ENCODE measurements at places on chromosomes 4 and X.

- H3K27ac ChIP-seq, result no peak overlapping the region
- no peaks in the 10 kb centered on the region for H3K36me3 ChIP-seq
- no peaks in the 10 kb centered on the region for H3K4me1 ChIP-seq
Measured at GRCh38 chrX:21131786-21132185, 242.4 kb upstream of the CNKSR2 start.

- peaks cover 6% of the 10 kb centered on the region for H3K4me1 ChIP-seq
- no peak overlapping the region for H3K27ac ChIP-seq
- no peak for DNase-seq
- H3K27me3 ChIP-seq, result no peaks in the 10 kb centered on the region
Measured at GRCh38 chr4:8920969-8921368, 49.3 kb upstream of the HMX1 start.

DNA sequence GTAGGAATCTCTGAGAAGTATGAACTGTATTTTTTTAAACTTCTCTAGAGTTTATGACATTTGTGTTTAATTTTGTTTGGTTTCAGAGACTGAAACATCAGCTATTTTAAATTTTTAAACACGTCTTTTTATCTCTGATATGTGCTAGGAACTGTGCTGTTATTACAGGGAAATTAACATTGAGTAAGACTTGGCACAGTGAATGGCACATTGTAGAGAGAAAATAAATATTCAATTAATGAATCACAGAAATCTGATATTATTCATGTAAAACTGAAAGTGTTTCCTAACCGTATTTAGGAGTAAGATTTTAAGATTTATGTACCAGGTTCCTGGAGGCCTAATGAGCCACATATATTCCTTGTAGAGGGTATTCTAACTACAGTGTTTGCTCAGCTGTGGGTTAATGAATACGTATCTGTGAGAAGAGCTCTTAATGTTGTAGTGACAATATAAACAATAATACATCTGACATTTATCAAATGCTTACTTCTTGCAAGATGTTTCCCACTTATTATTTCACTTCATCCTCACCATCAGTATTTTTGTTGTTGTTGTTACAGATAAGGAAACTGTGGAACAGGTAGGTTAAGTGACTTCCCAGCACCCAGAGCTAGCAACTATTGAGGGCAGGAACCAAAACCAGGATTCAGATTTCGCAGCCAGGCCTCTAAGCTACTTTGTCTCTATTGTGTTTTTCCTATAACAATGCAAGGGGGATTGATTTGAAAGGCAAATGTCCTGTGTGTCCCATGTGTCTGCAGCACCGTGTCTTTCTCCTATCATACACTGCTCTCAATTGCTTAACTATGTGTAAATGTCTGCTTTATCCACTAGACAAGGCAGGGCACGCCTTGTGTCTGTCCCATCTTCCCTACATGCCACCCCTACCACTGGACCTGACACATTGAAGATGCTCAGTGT is 121.1 kb upstream of the FAM9C start:
- no peak overlapping the region for H3K4me3 ChIP-seq
- no peak for DNase-seq
- peaks cover 17% of the 10 kb centered on the region for H3K4me1 ChIP-seq
- no peaks in the 10 kb centered on the region for H3K36me3 ChIP-seq
- no peak overlapping the region for H3K27ac ChIP-seq

DNA sequence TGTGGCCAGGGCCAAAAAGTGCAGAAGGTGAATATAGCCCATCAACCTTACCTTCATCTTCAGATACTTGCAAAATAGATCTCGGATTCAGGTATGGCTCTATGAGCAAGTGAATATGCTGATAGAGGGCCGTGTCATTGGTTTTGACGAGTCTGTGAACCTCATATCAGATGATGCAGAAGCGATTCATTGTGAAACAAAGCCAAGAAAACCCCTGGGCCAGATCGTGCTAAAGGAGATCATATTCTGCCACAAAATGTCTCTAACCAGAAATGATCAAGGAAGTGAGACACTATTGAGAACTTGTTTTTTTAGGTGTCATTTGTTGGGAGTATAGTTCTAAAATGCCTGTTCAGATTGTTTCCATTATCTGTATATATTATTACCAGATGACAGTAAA is 48.3 kb downstream of the PDK3 start:
- DNase-seq, result no peak
- no peak overlapping the region for H3K27ac ChIP-seq
- no peaks in the 10 kb centered on the region for H3K4me1 ChIP-seq
- no peaks in the 10 kb centered on the region for H3K36me3 ChIP-seq
- no peak overlapping the region for H3K4me3 ChIP-seq

DNA sequence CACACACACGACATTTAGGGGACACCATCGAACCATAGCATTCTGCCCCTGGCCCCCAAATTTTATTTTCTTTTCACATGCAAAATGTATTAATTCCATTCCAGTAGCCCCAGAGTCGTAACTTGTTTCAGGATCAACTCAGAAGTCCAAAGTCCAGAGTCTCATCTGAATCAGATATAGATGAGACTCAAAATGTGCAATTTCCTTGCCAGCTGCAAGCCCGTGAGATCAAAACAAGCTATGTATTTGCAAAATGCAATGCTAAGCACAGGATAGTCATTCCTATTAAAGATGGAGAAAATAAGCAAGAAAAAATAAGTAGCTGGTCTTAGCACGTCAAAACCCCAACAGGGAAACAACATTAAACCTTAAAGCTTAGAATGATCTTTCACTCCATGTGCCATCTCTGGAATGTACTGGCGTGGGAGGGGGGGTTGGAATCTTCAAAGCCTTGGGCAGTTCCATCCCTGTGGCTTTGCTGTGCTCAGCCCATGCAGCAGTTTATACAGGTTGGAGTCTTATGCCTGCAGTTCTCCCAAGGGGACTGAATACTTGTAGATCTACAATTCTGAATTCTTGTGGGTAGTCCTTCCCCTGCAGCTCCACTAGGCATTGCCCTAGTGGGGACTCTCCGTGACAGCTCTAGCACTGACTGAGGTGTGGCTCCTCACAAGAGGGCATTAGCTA is 47.7 kb upstream of the SYTL5 start:
- DNase-seq, result no peak
- H3K36me3 ChIP-seq, result no peaks in the 10 kb centered on the region
- no peaks in the 10 kb centered on the region for H3K27me3 ChIP-seq
- H3K4me3 ChIP-seq, result no peak overlapping the region
- no peak overlapping the region for H3K27ac ChIP-seq

Measured in CD4-positive, alpha-beta memory T cell (primary cell).